Caco-2 (cell line): ENCODE measurements at places on chromosomes 2 and 18. TPM values are rescaled to one million over a fixed set of nuclear protein-coding genes. Genes with fewer than 3 reads are reported as not detected.

DNA sequence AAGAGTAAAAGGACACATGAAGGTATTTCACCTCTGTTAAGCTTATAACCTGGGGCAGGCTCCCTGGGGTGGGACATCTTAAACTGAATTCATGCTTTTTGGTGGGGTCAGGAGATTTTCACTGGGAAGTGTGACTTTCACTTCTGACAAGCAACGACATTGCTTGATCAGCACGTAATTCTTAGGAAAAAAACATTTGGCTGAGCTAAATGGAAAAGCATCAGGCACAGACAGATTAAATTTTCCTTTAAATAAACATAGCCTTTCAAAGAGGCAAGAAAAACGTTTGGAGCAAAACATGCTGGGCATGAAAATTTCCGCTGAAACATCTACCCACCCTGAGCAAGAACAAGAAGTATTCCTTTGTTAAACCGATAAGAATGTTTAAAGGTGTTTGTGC, 674.0 kb upstream of the CELF4 start:
- no peak for DNase-seq

DNA sequence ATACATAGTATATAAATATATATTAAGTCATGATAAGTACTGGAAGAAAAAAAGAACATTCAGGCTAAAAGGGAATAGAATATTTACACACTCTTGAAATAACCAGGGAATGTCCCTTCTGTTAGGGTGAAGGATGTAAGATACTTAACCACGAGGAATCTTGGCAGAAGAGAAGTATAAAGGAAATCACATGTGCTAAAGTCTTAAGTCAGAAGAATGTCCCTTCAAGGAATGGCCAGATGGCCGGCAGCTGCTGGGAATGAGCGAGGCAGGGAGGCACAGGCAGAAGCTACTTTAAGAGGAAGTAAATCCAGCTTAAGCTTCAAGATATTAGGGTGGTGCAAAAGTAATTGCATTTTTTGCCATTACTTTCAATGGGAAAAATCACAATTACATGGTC, 5.5 kb downstream of the CCDC102B start:
- DNase-seq = no peak

DNA sequence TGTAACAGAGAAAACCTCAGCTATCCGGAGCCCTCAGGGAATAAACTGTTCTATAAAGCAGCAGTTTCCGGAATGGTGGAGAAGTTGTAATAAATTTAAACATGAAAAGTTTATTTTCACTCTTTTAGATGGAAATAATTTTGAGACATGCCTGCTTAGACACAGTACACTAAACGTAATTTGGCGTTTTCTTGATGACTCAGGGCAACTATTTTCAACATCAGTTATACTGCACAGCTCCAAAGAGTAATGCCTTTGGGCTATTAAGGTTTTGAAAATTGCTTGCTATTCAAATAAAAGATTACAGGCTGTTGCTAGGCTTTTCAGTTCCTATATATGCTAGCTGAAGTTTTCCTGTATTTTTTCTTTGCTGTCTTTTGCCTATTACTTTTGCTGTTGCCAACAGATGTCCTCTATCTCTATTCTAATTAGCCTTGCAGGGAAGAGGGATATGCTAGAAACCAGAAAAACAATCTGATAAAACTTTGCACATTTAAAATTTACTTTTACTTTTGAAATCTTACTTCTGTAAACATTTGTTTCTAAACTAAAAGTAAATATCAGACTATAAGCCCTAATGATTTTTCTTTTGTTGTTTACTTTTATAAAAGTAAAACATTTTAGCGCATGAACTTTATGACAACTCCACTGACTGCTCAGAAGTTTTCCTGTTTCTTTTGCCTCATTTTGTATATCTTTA, 113.4 kb upstream of the WDSUB1 start:
- no peak for DNase-seq

Gene MROH2A
- total RNA-seq = not detected in 2 replicates

GRCh38 chr2:182372661-182373060, 54.2 kb downstream of the PDE1A start:
- no peak for DNase-seq

- DNase-seq = no peak
Observed at GRCh38 chr2:30354150-30354549, 92.9 kb upstream of the LCLAT1 start.
